ENCODE measurements at places on chromosomes 4 and X.
A peak's percentile ranks its signal among the peaks of the same experiment; 100 is the strongest.

GRCh38 chrX:134803551-134804183 lies 145.4 kb upstream of the PLAC1 start:
- peak overlapping the region; percentile 36 for H3K27ac ChIP-seq
- no peak overlapping the region for H3K4me3 ChIP-seq
- peak; percentile 65 for ATAC-seq
- no peaks in the 10 kb centered on the region for H3K27me3 ChIP-seq

- H3K36me3 ChIP-seq: peaks cover 7% of the 10 kb centered on the region
- no peak for ATAC-seq
- H3K27ac ChIP-seq: peak overlapping the region; percentile 52
- H3K27me3 ChIP-seq: no peaks in the 10 kb centered on the region
Measured at GRCh38 chr4:6719611-6720179, 3.7 kb downstream of the BLOC1S4 start.

GRCh38 chr4:111362941-111363361 lies 740.1 kb upstream of the PITX2 start:
- no peak overlapping the region for H3K4me3 ChIP-seq
- no peak for ATAC-seq
- H3K27ac ChIP-seq: no peak overlapping the region
- no peaks in the 10 kb centered on the region for H3K4me1 ChIP-seq
- no peaks in the 10 kb centered on the region for H3K36me3 ChIP-seq
- H3K27me3 ChIP-seq: no peaks in the 10 kb centered on the region

- no peak for ATAC-seq
- no peak overlapping the region for H3K4me3 ChIP-seq
- peaks cover 14% of the 10 kb centered on the region for H3K27me3 ChIP-seq
- no peak overlapping the region for H3K27ac ChIP-seq
Measured at GRCh38 chr4:121277194-121278105, 103.4 kb downstream of the QRFPR start.

- no peak for ATAC-seq
- no peaks in the 10 kb centered on the region for H3K4me1 ChIP-seq
- H3K27me3 ChIP-seq: no peaks in the 10 kb centered on the region
- H3K27ac ChIP-seq: no peak overlapping the region
- H3K4me3 ChIP-seq: no peak overlapping the region
- H3K36me3 ChIP-seq: no peaks in the 10 kb centered on the region
Measured at GRCh38 chrX:19410259-19410658, 66.5 kb downstream of the PDHA1 start.

DNA sequence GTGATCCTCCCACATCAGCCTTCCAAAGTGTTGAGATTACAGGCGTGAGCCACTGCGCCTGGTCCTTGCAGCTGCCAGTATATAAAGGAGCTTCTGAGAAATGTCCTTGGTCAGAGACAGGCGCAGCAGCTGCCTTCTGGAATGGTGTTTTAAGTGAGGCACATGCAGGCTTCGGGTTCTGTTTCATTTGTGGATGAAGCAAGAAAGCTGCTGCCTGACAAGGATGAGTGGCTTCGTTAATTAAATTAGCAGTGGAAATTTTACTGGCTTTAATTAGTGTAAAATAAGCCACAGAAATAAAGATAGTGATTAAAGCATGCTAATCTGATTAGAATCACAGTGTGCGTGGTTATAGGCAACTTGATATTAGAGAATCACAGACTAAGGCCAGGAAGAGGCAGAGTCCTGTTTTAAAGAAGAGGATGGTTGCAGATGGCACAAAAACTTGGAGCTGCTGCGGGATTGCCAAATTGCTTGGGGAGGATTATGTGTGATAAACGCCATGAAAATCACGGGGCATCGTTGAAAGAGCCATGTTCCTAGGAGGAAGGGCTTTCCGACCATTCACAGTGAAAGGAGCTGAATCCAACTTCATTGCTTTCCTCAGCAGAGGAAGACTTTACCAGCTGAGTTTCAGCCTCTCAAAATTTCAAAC lies 348.4 kb upstream of the FAT1 start:
- no peaks in the 10 kb centered on the region for H3K27me3 ChIP-seq
- no peak overlapping the region for H3K4me3 ChIP-seq
- H3K4me1 ChIP-seq: no peaks in the 10 kb centered on the region
- no peak overlapping the region for H3K27ac ChIP-seq
- H3K36me3 ChIP-seq: no peaks in the 10 kb centered on the region

- no peak overlapping the region for H3K4me3 ChIP-seq
- H3K36me3 ChIP-seq: no peaks in the 10 kb centered on the region
- ATAC-seq: no peak
- no peaks in the 10 kb centered on the region for H3K27me3 ChIP-seq
Measured at GRCh38 chr4:88341227-88342192, 37.1 kb upstream of the HERC6 start.

DNA sequence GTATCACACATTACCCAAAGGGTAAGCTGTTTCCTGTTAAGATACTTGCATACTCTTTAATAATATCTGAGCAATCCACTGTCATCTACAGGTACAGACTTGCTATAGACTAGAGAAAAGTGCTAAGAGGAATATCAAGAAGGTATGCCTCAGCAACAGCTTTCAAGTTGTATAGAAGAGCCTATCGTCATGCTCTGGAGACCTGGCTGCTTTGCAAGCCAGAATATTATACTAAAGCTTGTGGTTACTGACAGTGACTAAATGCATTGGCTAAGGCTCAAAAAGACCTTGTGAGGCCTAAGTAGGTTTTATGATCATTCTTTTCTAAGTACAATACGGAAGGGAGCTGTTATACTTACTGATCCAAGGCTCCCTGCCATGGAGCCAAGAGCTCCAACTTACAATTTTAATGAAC lies 11.3 kb downstream of the LAMP2 start:
- peaks cover 35% of the 10 kb centered on the region for H3K4me1 ChIP-seq
- H3K27me3 ChIP-seq: no peaks in the 10 kb centered on the region
- peak; percentile 45 for ATAC-seq
- no peak overlapping the region for H3K4me3 ChIP-seq
- no peaks in the 10 kb centered on the region for H3K36me3 ChIP-seq

DNA sequence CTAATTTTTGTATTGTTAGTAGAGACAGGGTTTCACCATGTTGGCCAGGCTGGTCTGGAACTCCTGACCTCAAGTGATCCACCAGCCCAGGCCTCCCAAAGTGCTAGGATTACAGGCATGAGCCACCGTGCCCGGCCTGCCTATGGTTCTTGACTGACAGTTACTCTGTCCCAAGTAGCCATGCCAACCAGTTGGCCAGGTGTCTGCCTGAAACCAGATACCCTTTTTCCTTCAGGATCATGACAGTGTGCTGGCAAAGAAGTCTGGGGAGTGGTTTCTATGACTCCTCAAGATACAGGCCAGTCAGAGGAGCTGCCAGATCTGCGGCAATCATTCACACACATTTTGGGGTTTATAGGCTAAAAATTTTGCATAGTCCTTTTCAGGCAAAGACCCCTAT lies 1.7 kb upstream of the LAS1L start:
- no peak overlapping the region for H3K4me3 ChIP-seq
- no peaks in the 10 kb centered on the region for H3K27me3 ChIP-seq
- H3K36me3 ChIP-seq: peaks cover 8% of the 10 kb centered on the region
- no peak for ATAC-seq

DNA sequence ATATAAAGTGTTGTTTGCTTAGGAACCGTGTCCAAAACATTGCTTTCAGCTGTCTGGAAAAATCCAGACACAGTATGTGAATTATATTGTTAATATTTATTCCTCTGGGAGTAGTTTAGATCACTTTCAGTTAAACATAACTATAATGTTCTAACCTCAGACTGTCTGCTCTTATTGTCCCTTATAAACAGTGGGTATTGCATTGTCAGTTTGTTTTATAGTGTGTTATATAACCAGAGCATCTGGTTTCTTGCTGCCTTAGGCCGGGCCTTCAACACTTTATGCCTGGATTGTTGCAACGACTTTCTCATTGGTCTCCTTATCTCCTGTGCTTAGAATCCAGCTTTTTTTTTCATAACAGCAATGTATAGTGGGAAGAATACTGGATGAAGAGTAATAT lies 26.4 kb downstream of the ATG4A start:
- H3K4me3 ChIP-seq: no peak overlapping the region
- no peaks in the 10 kb centered on the region for H3K27me3 ChIP-seq
- no peak for ATAC-seq
- H3K36me3 ChIP-seq: peaks cover 23% of the 10 kb centered on the region

- no peak overlapping the region for H3K27ac ChIP-seq
- H3K4me1 ChIP-seq: peaks cover 6% of the 10 kb centered on the region
- ATAC-seq: no peak
- H3K4me3 ChIP-seq: no peak overlapping the region
- H3K27me3 ChIP-seq: no peaks in the 10 kb centered on the region
Measured at GRCh38 chrX:72180539-72180938, 1.0 kb upstream of the PIN4 start.

- no peak overlapping the region for H3K27ac ChIP-seq
- H3K36me3 ChIP-seq: no peaks in the 10 kb centered on the region
- no peak overlapping the region for H3K4me3 ChIP-seq
- no peaks in the 10 kb centered on the region for H3K4me1 ChIP-seq
- peaks cover 36% of the 10 kb centered on the region for H3K27me3 ChIP-seq
- no peak for ATAC-seq
Measured at GRCh38 chr4:76856243-76857073, 41.5 kb downstream of the SOWAHB start.

DNA sequence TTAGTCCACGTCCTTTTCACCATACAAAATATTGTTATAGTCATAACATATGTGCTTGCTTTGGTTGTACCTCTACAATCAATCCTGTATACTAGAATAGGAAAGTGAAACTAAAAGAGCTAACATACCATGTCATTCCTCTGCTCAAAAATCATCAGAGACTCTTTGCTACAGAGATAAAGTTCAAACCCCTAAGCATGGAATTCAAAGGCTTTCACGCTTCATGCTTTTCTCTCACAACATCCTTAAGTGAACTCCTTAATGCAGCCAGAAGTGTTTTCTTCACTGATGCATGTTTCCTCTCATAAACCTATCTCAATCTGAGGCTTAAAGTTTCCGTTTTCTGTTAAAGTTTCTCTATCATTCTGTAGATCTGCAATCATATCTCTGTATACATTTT lies 744.6 kb upstream of the IGFBP7 start:
- no peaks in the 10 kb centered on the region for H3K36me3 ChIP-seq
- no peak overlapping the region for H3K27ac ChIP-seq
- ATAC-seq: no peak
